ENCODE measurements at places on chromosomes 12 and 14.
A peak's percentile ranks its signal among the peaks of the same experiment; 100 is the strongest.

DNA sequence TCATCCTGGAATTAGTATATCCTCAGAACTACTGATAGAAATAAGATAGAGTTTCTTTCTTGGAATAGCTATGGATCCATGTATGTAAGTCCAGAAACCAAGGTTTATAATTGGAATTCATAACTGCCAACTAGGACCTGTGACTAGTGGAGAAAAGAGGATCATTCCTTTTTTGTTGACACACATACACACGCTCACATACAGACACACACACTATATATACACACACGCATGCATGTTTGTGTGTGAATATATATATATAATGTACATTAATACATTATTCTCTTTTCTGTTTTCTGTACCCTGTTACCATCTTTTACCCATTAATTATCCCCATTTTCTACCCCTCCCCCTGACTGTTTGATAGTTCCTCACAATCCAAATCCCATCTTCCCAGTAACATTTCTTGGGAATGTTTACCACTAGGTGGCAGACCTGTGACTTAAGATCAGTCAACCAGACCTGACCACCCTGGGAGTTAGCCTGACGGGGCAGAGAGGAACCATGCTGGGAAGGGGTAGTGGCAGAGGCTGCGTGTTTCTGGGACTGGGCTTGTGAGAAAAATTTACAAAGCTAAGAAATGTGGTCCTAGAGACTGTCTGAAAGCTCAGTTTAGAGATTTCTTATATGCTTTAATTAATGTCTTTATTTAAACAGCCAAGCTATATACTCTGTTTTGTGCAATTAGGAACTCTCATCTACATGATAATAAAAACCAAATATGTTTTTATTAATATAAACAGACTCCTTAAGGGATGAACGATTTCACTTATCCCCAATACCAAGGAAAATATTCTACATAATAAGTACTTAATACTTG, 308.0 kb downstream of the PPFIA2 start:
- DNase-seq, result no peak

DNA sequence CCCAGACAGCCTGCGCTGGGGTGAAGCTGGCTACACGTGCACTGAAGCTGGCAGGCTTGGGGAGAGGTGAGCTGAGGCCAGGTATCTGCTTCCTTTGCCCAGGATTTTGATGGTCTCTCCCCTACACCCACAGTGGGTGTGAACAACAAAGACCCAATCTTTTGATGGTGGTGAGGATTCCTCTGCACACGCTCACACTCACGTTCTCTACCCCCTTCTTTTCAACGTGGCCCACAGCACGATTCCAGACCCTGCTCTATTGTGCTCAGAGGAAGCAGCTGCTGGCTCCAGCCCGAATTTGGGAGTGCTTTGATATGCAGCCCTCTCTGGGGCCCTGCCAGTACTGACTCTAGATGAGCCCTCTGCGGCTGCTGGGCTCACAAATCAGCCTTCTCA, 4.9 kb downstream of the CD9 start:
- no peak for DNase-seq

GRCh38 chr14:103319422-103319821, 14.6 kb upstream of the EIF5 start:
- no peak for DNase-seq

DNA sequence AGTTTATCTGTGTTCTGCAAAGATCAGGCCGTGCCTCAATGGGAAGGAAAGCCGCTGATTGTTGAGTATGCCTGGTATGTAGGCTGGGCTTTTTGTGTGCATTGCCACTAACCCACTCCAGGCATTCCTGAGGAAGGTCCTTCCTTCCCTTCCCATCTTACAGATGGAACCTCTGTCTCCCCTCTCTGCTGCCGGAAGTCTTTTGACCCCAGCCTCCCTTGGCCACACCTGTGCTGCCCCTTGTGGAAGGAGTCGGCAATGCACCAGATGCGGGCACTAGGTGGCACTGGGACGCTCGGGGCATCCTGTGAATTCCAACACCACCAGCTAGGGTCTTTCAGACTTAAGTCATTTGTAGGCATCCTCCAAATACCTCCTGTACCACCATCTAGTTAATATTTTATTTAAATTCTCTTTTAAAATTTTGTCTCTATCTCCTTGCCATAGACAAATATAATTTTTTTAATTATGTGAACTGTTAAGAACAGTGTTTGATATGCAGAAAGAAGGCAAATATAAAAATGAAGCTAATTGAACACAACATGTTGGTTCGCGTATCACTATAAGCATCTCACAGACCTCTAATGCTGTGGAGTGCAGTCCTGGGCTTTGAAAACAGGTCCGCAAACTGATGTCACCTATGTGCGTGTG, 99.6 kb downstream of the RIN3 start:
- peak; percentile 31 for DNase-seq

GRCh38 chr12:76694369-76694768, 69.5 kb upstream of the ZDHHC17 start:
- DNase-seq, result no peak

DNA sequence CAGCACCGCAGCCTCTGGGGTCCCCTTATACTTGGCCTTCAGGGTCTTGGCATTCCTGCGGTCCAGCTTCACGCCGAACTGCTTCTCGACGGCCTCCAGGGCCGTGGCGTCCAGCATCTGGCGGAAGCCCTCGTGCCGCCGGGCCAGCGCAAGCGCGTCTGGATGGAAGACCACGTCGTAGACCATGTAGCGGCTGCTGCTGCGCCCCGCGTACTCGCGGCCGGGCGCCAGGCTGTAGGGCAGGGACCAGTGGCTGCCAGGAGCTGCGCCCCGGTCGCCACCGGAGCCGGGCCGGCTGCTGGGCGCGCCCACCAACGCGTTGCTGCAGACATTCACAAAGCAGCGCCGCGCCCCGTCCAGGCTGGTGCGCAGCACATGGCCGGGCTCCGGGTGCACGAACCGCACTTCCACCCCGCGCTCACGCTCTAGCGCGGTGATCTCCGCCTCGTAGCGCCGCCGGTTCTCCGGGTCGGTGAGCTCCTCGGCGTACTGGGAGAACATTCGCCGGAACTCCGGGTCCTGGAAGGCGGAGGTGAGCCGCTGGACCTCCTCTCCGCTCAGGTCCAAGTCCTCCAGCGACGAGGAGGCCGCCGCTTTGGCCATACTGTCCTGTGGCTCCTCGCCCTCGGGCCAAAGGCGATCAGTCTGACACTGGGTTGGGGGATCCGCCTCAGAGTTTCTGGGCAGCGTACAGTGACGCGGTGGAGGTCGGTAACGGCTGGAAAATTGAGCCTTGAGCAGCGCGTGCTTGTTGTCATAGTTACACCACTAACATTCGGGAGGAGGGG, at the start of gene DNAAF2:
Gene DNAAF2 (minus strand): TSS at position 698 of the 788 bp plus-strand sequence. CDS start 95 bp downstream, at position 603.
- peak; percentile 23 for DNase-seq

DNA sequence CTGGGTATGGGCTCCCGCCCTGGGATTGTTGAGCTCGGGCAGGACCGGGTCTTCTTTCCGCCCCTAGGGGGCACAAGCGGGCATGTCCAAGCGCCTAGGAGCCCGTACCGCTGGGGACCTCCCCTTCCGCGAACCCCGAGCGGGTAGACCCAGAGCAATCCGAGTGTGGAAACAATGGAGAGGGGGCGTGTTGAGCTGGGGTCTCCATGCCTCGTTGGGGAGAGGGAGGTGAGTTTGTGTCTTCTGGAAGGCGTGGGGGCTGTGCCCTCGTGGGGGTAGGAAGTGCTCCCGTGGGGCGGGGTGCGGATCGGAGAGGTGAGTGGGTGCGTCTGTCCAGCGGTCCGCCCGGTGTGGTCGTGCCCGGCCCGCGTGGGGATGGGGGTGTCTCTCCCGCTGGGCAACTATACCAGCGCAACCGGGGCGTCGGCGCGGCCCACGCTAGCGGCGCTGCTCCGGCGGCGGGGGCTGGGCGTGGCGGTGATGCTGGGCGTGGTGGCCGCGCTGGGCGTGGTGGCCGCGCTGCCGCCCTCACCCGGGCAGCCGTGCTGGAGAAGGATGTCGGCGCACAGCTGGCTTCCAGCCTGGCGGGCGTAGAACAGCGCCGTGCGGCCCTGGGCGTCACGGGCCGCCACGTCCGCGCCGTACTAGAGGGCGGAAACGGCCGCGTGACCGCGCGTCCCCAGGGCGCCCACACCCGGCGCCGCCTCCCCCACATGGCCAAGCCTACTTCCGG, 12.2 kb downstream of the AGAP2 start:
- DNase-seq, result no peak

DNA sequence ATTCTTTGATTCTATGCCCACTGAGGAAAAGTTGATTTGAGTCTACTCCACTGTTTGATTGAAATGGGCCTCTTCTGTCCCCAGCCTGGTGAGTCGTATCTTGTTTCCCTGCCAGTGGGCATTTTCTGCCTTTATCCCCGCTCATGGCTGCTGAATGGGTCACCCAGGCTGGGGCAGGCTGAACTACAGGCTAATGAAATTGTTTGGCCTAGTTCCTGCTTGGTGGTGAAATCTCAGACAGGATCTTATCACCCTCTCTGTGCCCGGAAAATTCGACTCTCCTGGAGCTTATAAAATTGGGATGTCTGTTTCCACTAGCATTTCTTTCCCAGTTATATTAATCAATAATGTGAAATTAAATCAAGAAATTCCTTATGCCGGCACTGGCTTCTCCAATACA, 65.0 kb downstream of the CHST11 start:
- DNase-seq, result no peak

DNA sequence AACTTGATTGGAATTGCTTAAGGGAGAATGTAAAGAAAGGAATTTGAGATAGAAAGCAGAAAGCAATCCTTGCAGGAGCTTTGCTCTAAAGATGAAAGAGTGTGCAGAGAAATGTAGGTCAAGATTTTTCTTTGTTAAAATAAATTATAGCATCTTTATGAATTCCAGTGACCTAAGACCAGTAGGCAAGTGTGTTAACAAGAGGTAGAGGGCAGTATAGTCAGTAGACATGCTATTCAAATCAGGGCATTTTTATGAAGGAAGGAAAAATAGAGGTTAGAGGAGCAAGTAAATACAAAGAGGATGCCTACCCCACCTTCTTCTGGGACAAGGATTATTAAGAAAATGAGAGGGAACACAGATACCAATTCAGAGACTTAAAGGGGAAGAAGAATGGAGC, 148.5 kb downstream of the PLCZ1 start:
- DNase-seq, result no peak

DNA sequence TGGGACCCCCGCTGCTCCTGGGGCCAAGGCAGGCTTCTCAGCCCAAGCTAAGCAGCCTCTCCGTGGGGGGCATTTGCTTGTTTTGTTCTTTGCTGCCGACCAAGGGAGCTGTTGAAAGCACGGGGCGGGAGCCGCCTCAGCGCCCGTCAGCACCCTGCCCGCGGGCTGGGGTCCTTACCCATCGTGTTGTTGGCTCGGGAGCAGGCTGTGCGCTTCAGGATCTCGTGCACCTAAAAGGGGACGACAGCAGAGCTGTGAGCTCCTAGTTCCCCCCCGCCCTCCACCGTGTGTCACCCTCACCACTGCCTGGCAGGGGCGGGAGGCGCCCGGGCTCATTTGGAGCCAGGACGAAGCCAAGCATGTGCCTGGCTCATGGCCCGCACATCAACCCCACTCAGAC, 117.5 kb downstream of the ANO2 start:
- DNase-seq, result no peak

DNA sequence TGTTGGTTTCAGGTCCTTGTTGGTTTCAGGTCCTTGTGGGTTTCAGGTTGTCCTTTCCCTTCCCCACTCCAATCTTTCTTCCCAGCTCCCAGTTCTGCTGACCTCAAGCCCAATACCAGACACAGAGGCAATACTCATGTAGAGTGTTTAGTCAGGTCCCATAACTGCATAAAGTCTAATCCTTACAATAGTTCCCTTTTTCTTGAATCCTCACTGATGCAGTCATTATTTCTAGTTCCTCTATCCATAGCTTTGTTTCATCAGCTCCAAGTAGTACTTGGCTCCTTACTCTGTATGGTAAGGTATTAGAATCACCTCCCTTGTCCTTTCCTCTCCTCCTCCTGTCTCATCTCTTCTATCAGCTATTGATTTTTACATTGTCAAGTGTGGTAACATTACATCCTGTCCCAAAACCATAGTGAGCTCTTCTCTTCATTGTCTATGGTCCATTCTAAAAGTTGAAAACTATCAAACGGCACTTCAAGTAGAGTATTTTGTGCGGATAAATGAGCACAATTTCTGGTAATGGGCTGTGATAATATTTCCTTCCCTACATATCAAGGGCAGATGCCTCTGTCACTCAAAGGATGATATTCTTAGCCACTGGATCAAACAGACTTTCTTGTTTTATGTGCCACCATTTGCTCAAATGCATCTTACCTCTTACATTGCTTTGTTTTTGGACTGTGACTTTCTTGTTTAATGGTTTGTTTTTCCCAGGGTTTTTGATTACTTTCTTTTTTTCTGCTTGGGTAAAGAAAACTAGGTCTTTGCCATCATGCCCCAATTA, 57.2 kb upstream of the JDP2 start:
- no peak for DNase-seq

- DNase-seq, result peak; percentile 80
Measured at GRCh38 chr14:100317912-100318808, 5.0 kb upstream of the SLC25A47 start.
